ENCODE measurements at places on chromosomes 3 and 15.

GRCh38 chr15:29470794-29471193 lies 201.2 kb upstream of the NSMCE3 start:
- no peak for DNase-seq

DNA sequence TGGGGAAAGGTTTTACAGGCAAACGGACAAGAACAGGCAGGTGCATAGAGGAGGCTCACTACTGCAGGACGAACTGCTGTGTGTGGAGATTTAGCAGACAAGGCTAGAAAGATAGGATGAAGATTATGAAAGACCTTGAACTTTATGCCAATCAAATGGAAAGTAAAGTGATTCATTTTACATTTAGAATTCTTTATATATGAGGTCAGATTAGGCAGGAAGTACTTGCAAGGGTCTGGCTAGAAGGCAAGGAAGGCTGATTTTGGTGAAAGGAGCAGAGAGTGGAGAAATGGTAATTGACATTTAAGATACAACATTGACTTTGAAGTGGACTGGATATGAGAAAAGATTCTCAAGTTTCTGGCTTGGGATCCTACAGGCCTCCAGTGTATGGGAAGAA lies 33.6 kb downstream of the PLSCR4 start:
- no peak for DNase-seq

- no peak for DNase-seq
These were observed 692 bp downstream of the UBE2E2 start for GRCh38 chr3:23203708-23204330.

GRCh38 chr3:5466065-5466464 lies 278.6 kb downstream of the EDEM1 start:
- no peak for DNase-seq

GRCh38 chr3:100128565-100128964 lies 14.3 kb upstream of the FILIP1L start:
- no peak for DNase-seq

- peak; percentile 16 for DNase-seq
These were observed 9.4 kb downstream of the CILP start for GRCh38 chr15:65201918-65202317.

Measured in activated effector memory CD4-positive, alpha-beta T cell treated with anti-CD3 and anti-CD28 coated beads, Interleukin-2, amount 50 U/mL, for 16 hours (primary cell).